ENCODE measurements at places on chromosomes 4 and X. TPM values are rescaled to one million over a fixed set of nuclear protein-coding genes. Genes with fewer than 3 reads are reported as not detected.

TREX2 gene
- total RNA-seq = 1.4 TPM

ADH1A gene
- not detected for total RNA-seq

CYLC1 gene
- not detected for total RNA-seq

BEND2 gene
- not detected for total RNA-seq

SPATA4 gene
- not detected for total RNA-seq

KLHL13 gene
- 0.50 TPM for total RNA-seq

BMP3 gene
- not detected for total RNA-seq

OPRPN gene
- total RNA-seq = not detected

TENM3 gene
- total RNA-seq = not detected

CT45A5 gene
- total RNA-seq = not detected

OCIAD2 gene
- total RNA-seq = 70.6 TPM

PPID gene
- 10.3 TPM for total RNA-seq

NXF2 gene
- not detected for total RNA-seq

IRF2 gene
- total RNA-seq = 7.9 TPM

DNA sequence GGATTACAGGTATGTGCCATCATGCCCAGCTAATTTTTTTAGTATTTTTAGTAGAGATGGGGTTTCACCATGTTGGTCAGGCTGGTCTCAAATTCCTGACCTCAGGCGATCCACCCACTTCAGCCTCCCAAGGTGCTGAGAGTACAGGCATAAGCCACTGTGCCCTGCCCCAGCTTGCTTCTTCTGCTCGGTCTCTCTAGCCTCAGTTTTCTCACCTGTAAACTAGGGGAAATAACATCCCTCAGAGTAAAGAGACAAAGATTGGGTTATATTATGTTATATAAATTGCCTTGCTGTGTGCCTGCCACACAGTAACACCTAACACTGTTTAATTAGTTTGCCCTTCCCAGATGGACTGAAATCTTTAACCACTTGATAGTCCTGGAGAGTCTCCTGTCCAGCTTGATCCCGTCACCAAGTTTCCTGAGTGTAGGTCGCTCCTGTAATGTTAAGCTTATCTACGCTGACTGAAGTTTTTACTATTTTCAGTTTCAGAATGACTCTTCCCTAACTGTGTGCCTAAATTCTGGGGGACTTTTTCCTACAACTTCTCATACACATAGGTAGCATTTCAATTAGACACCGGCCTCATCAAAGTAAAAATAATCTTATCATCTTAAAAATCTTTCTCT lies 412.7 kb upstream of the TENM3 start:
- DNase-seq = no peak

DNA sequence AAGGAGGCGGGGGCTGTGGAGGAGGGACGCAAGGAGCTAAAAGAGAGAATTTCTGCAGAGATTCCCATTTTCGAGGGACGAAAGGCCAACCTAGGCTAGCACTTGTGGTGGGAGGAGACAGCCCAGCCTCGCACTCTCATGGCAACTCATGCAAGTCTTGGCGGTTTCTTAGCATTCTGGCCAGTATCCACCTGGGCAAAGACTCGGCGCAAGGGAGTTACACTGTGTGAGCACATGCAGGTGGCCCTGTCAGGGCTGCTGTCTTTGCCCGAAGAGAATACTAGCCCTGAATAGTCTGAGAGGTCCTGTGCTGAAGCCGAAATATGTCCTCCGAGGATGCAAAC lies 15.5 kb downstream of the MCF2 start:
- DNase-seq = no peak

DNA sequence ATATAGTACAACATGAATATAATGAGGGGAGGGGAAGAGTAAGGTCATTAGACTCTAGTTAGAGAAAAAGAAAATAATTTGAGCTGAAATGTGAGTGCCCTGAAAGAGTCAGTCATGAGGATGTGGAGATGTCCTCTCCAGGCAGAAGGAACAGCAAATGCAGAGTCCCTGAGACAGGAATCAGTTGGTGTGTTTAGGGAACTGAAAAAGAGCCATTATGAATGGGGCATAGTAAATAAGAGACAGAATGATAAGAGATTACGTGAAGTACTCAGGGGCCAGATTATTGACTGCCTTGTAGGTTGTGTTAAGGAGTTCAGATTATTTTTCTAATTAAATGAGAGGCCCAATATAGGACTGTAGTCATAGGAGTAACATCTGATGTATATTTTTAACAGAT lies 147.0 kb downstream of the PDLIM5 start:
- DNase-seq = no peak

- DNase-seq = no peak
Measured at GRCh38 chr4:67048530-67048929, 496.8 kb downstream of the CENPC start.

DNA sequence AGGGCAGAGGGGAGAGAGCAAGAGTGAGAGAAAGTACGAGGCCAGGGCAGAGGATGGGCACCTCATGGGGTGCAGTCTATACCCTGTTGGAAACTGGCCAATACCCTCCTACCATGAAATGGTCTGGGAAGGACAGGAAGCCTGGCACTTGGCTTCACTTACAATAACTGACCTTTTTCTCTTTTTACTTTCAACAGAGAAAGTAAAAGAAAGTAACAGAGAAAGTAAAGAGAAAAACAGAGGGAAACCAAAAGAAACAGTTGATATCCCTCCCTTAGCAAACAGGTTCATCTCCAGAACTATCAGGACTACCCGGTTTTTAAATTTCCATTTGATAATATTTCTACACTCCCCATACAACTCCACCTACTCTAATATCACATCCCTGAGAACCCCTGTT lies 20.6 kb downstream of the ARL13A start:
- DNase-seq = no peak

DNA sequence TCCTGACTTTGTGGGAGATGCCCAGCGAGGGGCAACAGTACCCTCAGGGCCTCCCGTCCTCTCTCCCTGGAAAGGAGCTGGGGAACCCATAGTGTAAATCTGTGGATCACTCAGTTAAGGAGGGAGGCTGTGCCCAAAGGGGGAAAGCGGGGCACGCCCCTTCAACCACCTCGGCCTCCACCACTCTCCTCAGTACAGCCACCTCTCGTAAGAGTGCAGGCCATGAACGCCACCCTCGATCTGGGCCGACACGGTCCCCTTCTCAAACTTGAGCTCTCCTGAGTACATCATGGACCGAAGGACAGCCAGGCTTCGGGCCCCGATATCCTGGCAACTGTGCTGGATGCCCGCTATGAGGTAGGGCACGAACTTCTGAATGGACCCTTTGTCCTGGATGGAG lies 221.8 kb upstream of the ATP6AP2 start:
- no peak for DNase-seq

DNA sequence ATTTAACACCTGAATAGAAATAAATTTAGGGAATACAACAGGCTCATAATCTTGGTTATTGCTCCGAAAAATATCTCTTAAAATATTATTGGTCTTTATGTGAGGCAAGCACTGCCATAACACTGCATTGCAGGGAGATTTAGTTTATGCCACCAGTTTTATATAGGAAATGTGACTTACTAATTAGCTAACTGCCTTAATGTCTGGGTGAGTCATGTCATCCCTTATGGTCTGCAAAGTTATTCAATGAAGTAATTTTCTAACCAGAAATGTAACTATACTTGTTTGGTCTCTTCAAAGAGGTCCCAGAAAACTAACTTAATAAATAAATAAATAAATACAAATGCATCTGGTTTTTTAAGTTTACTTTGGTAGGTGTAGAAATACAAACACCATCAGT lies 597.2 kb downstream of the GALNTL6 start:
- DNase-seq = no peak

DNA sequence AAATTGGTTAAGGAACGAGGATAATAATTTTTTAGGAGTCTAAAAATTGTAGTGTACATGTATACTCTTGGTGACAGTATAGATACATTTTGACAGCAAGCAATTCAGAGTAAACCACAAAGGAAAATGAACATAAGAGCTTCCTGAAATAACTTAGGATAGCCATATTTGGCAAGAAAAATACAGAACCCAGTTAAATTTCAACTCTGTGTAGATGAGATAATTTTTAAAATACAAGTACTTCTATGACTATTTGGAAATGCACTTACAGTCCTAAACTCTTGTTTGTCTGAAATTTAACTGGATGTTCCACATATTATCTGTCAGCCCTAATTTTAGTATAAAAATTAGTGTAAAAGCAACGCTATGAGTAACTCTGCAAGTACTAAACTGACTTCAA lies 124.4 kb upstream of the PCDH18 start:
- no peak for DNase-seq

- DNase-seq = no peak
Measured at GRCh38 chrX:49040376-49040955, 2.7 kb downstream of the TFE3 start.

GRCh38 chrX:8692871-8693270 lies 39.1 kb downstream of the ANOS1 start:
- DNase-seq = no peak

DNA sequence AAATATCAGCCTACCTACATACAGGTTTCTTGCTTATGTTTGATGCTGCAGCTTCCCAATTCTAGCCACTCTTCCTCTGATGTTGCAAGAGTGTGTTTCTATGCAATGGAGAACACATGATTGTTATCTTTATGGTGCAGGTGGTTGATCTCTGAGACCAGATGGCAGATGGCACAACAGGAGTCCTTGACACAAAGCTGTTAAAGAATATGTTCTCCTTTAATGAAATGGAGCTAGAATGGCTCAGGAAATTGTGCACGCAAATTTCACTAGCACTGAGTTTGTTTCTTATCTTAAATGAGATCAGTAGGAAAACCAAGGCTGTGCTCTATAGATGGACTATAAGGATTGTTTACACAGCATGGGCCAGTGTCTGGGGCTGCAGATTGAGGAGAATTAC lies 29.9 kb upstream of the TTC29 start:
- DNase-seq = no peak

DNA sequence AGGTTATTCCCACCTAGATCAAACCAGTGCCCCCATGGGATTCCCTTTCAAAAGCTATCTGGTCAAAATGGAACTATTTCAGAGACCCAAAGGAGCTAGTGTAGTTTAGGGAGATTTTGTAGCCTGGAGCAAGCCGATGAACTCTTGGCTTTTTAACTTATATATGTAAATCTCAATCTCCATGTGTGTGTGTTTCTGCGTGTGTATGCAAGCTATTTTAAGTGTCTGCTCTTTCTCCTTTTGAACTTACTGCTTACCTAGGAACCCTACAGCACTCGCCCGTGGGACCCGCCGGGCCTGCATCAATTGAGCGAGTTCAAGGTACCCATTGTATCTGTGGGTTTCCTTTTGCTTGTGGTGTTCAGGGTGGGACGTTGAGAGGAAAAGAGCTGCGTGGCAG lies 10.4 kb downstream of the CSTF2 start:
- DNase-seq = no peak

GRCh38 chrX:22666441-22666840 lies 333.3 kb upstream of the DDX53 start:
- DNase-seq = no peak

DNA sequence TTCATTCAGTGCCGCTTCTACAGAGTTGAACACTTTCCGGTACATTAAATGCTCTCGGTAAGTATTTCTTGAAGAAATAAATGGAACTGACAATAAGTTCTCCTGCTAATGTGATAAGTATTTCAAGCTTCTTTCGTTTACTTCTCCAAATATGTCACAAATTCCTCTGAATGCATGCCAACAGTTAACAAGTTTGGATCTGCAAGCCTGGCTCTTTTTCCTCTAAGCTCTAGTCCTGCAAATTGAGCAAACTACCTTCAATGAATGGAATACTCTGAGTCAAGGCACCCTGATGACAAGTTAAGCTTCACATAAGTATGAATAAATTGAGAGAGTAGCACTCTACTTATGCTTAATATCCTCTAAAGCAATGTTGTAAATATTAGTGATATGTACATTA lies 403.6 kb downstream of the PDGFC start:
- no peak for DNase-seq

- DNase-seq = no peak
Measured at GRCh38 chr4:86043755-86044592, 315.9 kb downstream of the MAPK10 start.

DNA sequence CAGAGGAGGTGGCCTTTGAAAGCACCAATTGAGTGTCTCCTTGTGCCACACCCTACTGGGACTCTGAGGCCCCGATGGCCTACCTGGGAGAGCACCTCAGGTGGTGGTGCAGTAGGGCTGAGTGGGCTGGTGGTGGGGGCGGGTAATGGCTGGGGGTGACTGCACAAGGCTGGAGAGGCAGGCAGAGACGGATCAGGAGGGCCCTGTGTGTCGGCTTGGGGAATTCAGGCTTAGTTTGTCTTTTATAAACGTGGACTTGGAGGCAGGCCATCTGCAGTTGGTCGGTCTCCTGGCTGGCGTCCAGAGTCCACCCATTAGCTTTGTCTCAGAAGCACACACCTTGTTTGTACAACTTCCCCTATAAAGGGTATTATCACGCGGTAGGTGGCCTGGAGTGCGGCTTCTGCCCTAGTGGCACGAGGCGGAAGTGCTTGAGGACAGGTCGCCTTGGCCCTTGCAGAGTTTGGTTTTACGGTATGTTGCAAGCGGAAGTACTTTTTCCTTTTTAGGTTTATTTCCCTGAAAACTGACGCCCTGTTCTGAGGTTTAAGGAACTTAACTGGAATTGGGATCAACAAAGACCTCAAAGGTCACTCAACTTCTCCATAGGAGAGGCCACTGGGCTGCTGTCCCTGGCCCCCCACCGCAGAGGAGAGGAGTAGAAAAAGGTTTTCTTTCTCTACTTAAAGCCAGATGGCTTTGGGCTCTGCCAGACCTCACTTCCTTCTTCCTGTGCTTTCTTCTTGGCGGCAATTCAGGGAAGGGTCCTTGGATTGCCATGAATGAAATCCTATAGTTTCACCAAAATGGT lies 8.0 kb downstream of the TBC1D14 start:
- DNase-seq = no peak

- DNase-seq = no peak
Measured at GRCh38 chr4:119210775-119211174, 1.7 kb upstream of the USP53 start.

DNA sequence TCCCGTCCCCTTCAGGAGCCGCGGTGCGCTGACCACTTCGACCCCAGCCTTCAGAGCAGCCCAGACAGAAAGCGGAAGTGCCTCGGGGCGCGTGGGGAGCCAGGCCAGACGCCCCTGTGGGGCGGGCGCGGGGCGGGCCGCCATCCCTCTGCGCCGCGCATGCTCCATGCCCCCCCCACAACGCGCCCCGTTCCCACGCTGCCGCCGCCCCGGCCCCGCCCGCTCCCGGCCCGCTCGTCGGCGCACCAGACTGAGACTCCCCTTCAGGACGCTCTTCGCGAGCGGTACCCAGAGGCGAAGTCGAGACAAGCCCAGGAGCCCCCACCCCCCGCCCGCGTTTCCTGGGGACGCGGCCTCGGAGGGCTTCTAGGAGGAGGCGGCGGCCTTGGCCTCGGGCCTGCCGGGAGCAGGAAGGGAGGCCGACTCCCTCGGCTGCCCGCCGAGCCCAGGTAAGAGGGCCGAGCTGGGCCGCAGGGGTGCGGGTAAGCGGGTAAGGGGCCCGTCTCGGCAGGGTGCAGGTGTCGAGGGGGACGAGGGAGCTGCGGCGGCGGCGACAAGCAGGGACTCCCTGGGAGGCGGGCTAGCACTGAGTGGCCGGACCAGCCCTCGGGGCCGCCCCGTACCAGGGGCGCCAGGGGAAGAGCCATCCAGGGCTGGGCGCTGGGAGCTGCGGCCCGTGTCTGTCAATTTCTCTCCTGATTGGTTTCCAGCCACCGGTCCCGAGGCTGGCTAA lies at the start of gene ZFP92:
Gene ZFP92, plus strand, starts transcription at position 218 of the 733 bp plus-strand sequence. CDS start 6,851 bp downstream, outside the sequence.
- DNase-seq = peak; percentile 1

- DNase-seq = no peak
Measured at GRCh38 chrX:130109429-130110378, 593 bp downstream of the ELF4 start.

All from CD8-positive, alpha-beta T cell (primary cell).